ENCODE measurements at places on chromosomes 11 and 22.
A peak's percentile ranks its signal among the peaks of the same experiment; 100 is the strongest.

DNA sequence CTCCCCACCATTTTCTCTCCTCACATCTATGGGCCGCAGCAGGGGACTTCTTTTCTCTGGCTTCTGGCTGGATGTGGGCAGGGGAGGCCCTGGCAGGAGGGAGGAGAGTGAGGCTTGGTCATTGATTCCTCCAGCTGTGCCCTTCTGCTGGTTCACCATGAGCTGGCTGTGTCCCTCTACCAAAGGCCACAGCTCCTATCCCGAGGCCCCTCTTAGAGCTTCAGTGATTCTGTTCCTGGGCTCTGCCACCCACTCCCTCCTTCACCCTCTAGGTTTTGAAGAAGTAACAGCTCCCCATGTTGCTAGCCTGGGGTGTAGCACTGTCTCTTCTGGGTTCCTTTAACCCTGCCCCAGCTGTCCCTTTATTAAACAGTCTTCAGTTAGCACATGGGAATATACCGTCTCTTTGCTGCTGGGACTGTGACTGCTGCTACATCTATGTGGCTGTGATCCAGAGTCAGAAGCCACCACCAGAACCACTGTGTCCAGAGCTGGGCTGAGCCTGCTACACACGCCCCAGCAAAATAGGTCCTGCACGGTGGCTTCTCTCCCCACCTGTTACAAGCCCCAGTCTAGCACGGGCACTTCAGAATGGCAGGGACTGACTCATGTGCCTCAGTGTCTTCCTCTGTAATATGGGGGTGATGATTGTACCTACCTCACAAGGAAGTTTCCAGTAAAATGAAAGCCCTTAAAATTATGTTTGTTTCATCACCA is 578 bp upstream of the PARVG start:
- DNase-seq, result no peak

- DNase-seq, result peak; percentile 57
These were observed 461 bp downstream of the TBC1D10A start for GRCh38 chr22:30326255-30326705.

DNA sequence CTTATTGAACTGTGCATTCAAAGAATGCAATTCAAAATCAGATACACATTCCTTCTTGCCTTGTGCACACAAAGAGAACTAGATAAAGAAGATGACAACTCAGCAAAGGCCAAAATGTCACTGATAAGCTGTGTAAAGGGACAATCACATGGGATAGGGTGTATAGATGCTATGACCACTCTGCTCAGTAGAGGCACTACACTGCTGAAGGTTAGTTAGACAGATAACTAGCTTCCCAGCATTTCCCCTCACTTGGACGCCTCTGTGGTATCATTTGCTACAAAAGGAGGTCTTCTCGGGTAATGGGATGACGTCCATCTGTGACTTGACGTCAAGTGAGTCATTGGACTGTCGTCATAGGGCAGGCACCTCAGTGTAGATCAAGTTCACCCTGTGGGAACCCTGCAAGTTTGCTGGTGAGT is 424.9 kb upstream of the CCDC90B start:
- DNase-seq, result no peak

DNA sequence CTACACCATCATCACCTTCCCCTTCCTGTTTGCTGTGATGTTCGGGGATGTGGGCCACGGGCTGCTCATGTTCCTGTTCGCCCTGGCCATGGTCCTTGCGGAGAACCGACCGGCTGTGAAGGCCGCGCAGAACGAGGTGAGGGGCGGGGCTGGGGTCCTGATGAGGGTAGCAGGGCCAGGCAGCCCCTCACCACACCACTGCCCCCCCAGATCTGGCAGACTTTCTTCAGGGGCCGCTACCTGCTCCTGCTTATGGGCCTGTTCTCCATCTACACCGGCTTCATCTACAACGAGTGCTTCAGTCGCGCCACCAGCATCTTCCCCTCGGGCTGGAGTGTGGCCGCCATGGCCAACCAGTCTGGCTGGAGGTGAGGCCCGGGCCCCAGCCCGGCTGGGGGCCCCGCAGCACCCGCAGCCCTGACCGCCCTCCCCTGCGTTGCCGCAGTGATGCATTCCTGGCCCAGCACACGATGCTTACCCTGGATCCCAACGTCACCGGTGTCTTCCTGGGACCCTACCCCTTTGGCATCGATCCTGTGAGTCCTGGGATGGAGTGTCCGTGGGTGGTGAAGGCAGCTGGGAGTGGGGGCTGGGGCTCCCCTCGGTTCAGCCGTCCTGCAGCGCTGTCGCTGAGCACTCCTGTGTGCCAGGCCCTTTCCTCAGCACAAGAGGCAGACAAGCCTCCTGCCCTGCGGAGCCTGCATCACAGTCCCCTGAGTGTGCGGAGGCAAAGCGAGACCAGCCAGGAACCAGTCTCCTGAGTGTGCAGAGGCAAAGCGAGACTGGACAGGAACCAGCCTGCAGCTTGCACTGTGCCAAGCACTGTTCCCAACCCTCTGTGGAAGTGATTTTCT is 8.8 kb downstream of the TCIRG1 start:
- DNase-seq, result no peak

DNA sequence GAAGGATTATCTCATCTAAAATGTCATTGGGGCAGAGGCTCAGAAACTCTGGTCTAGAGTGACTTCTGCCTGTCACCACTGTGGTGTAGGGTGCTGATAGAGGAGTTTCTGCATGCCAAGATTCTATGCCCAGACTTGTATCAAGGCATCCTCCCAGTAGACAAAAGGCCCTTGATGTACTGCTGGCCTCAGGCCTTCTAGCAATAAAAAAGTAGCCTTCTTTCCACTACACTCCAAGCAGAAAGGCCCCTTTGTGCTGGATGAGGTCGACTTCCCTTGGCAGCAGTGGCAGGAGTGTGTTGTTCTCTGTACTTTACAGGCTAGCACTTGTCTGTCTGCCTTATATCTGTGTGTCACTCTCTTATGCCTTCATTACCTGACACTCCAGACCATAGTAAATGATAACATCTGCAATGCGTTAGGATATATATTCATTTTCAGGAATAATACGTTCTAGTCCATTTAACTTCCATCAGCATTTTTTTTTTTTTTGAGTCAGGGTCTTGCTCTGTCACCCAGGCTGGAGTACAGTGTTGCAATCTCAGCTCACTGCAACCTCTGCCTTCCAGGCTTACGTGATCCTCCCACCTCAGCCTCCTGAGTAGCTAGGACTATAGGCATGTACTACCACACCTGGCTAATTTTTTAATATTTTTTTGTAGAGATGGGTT is 49.5 kb upstream of the RRM1 start:
- DNase-seq, result no peak

DNA sequence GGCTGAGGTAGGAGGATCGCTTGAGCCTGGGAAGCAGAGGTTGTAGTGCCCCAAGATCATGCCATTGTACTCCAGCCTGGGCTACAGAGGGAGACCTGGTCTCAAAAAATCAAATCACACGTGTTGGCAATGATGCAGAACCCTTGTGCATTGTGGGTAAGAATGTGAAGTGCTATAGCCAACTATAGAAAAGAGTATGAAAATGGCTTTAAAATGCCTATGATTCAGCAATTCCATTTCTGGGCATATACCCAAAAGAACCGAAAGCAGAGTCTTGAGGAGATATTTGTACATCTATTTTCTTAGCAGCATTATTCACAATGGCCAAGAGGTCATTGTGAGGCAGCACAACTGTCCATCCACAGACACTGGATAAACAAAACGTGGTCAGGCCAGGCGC is 2.6 kb upstream of the FADS3 start:
- DNase-seq, result no peak
